HS-27A (cell line): ENCODE measurements at places on chromosomes 6 and 20.

GRCh38 chr20:3800256-3800877 lies 4.3 kb downstream of the CDC25B start:
- no peak for DNase-seq

- no peak for DNase-seq
These were observed 752.6 kb upstream of the MARCKS start for GRCh38 chr6:113104541-113104940.

- no peak for DNase-seq
These were observed 741.4 kb downstream of the HACE1 start for GRCh38 chr6:104118274-104118673.

DNA sequence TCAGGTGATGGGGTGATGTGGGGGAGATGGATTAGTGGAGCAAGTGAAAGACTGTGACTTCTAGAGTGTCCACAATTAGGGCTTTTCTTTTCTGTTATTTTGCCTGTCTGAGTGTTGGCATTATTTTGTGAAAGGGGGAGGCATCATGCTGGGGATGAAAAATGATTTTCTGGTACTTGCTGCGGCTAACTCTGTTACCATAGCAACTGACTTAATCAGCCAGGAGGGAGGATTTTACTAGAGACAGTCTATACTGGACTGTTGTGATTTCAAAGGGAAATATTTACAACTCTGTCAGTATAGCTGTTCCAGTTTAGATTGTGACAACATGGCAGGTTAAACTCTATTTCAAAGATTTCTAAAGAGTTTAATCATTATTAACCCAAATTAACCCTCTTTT lies 30.4 kb upstream of the MRAP2 start:
- DNase-seq: no peak

DNA sequence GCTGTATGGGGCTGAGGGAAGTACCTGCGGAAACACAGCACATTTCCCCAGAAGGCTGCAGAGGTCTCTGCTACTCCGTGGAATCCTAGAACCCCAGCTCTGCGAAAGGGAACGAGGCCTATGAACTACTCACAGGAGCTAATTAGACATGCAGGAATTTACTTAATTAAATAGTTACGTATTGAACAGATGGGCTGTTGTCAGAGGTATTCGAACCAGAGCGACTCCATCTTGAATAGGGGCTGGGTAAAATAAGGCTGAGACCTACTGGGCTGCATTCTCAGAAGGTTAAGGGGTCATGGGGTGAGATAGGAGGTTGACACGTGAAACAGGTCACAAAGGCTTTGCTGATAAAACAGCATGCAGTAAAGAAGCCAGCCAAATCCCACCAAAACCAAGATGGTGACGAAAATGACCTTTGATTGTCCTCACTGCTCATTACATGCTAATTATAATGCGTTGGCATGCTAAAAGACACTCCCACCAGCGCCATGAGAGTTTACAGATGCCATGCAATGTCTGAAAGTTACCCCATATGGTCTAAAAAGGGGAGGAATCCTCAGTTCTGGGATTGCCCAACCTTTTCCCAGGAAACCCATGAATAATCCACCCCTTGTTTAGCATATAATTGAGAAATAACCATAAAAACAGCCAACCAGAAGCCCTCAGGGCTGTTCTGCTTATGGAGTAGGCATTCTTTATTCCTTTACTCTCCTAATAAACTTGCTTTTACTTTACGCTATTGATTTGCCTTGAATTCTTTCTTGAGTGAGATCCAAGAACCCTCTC lies 14.7 kb upstream of the SSTR4 start:
- DNase-seq: no peak

GRCh38 chr6:89564752-89565427 lies 73.7 kb downstream of the LYRM2 start:
- no peak for DNase-seq

- no peak for DNase-seq
These were observed 114.4 kb downstream of the CEBPB start for GRCh38 chr20:50304923-50305635.

DNA sequence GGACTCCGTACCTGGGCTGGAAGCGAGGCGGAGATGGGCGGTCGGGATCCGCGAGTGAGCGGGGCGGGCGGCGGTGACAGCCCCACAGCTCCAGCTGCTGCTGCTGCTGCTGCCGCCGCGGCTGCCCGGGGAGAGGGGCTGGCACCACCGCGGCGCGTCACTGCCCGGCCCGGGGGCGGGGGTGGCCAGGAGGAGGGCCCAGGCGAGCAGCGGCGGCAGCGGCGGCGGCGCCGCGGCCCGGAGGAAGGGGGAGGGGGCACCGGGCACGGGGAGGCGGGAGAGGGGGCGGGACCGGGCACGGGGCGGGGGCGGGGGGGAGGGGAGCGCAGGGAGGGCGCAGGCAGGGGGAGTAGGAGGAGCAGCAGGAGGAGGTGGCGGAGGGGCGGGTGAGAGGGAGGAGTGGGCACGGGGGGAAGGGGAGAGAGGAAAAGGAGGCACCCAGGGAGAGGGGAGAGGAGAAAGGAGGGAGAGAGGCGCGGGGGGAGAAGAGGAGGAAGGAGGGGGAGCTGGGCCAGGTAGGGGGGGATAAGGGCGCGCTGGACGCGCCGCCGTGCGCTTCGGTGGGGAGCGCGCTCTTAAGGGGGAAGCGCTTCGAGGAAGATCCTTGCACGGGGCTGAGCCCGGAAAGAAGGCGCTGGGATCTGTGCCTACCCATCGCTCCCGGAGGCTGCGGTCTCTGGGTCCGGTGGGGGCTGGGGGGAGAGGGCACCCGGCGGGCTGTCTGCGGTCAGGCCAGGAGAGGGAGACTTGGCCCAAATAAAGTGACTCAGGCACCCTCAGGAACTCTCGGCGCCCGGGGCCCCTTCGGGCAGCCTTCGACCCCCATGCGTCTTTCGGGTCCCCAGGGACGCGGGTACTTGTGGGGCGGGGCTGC lies 101.5 kb downstream of the NOL4L start:
- DNase-seq: no peak

DNA sequence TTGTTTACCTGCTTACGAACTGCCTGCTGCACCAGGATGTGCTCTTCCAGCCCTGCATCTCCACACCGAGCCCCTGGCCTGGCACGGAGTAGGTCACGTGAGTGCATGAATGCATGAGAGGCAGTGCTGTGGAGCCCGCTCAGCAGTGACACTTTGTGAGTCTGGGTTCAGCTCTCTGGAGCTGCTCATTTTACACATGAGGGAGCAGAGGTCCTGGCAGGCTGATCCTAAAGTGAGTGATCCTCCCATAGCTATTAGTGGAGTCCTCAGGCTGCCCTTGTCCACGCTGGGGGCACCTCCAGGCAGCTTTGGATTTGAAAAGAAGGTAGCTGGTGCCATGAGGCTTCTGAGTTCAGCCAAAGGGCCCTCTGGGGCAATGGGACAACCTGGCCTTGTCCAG lies 64.2 kb downstream of the EDN3 start:
- no peak for DNase-seq

- DNase-seq: no peak
These were observed 23.8 kb upstream of the BNIP5 start for GRCh38 chr6:36360241-36361054.

DNA sequence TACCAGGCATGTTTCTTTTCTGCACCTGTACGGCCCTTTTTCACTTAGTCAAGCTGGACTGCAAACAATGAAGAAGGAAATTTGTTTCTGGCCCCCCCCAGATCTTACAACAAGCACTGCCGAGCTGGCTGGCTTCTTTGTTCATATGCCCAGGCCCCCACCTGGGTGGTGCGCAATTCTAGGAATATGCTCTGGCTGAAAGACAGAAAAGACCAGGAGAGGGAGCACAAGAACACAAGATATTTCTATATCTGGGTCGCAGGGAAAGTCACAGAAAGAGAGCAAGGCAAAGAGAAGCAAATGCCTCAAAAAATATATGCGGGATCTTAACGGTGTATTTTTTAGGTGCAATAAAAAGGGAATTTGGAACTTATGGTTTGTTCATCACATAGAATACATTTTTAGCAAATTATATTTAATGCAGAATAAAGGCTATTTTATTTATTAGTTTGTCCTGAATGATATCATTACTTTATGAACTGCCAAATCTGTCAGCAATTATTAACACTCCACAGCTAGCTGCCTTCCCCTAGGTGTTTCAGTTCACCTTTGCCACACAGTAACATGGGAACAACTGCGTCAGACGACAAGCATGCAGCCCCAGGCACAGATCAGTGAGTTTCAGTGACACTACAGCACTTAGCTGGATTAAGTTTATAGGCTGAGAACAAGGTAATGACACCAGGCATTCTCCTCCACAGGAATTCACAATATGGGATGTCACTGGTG lies 76.5 kb downstream of the GJA10 start:
- no peak for DNase-seq

GRCh38 chr20:2750491-2751251 lies 49.8 kb downstream of the CPXM1 start:
- DNase-seq: no peak

- no peak for DNase-seq
These were observed 403.7 kb downstream of the CDH26 start for GRCh38 chr20:60361761-60362395.

DNA sequence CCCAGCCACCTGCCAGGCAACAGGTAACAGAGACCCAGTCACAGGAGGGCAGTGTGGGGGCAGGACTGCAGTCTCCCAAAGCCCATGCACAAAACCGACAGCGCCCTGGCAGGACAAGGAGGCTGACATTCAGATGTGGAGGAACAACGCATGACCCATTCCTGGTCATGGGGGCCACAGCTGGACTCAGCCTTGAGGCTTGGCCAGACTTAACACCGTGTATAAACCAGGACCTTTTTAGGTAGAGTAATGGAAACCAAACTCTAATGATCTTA lies 8.1 kb downstream of the GFRA4 start:
- no peak for DNase-seq
